ENCODE measurements at places on chromosomes 7 and 10.

GRCh38 chr7:43921423-43921822 is 4.8 kb upstream of the UBE2D4 start:
- H3K36me3 ChIP-seq = no peaks in the 10 kb centered on the region
- H3K27me3 ChIP-seq = no peaks in the 10 kb centered on the region
- H3K4me3 ChIP-seq = no peak overlapping the region
- DNase-seq = no peak
- peaks cover 7% of the 10 kb centered on the region for H3K4me1 ChIP-seq

DNA sequence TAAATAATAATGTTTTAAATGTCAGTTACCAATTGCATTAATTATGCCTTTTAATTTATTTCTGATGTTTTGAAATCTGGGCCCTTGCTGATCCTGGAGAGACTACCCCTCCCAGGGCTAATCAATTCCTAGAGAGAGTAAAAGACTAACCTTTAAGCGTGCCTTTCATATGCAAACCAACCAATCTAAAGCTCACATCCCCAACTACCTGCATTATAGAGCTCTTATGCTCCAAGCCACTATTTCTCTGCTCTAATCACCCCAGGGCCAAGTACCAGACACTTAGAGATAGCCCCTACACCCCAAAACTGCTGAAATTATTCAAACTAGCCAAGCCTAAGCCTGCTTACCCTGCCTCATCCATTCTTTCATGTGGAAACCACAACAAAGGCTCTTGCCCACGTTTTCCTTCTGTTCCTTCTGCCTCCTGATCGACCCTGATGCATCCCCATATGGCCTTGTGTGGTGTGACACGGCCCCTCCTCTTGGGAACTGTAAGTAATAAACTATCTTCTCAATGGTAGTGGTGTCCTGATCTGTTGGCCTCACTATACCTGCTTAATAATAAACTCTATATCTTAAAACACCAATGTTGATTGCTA is 97.7 kb downstream of the HIBADH start:
- peaks cover 27% of the 10 kb centered on the region for H3K36me3 ChIP-seq
- no peaks in the 10 kb centered on the region for H3K27me3 ChIP-seq
- peaks cover 13% of the 10 kb centered on the region for H3K4me1 ChIP-seq
- H3K4me3 ChIP-seq = no peak overlapping the region
- H3K27ac ChIP-seq = no peak overlapping the region
- no peak for DNase-seq

GRCh38 chr7:26991796-26992195 is 104.0 kb downstream of the HOXA1 start:
- DNase-seq = no peak
- H3K27ac ChIP-seq = no peak overlapping the region
- no peaks in the 10 kb centered on the region for H3K36me3 ChIP-seq
- no peak overlapping the region for H3K4me3 ChIP-seq
- no peaks in the 10 kb centered on the region for H3K27me3 ChIP-seq

- no peaks in the 10 kb centered on the region for H3K4me1 ChIP-seq
- H3K27ac ChIP-seq = no peak overlapping the region
- no peak overlapping the region for H3K4me3 ChIP-seq
- peaks cover 10% of the 10 kb centered on the region for H3K27me3 ChIP-seq
- no peaks in the 10 kb centered on the region for H3K36me3 ChIP-seq
Measured at GRCh38 chr7:132769280-132769679, 193.0 kb upstream of the PLXNA4 start.

DNA sequence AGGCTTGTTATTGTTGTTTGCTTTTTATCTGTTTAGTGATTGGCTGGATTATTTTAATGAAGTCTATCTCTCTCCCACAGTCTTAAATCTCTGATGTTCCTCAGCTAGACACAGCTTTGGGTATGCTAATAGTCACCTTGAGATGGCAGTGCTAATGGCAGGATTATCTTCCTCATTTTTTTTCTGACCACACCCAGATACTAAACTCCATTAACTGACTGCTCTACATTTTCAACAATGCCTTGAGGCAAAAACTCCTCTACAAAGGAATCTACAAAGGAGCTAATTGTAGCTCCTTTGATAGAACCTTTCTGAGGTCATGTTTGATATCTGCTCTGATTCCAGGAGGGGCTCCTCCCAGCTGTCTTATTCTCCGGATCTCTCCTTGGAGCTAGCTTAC is 122.6 kb downstream of the HBP1 start:
- no peak for DNase-seq
- H3K36me3 ChIP-seq = peaks cover 35% of the 10 kb centered on the region
- no peaks in the 10 kb centered on the region for H3K27me3 ChIP-seq
- H3K27ac ChIP-seq = no peak overlapping the region

DNA sequence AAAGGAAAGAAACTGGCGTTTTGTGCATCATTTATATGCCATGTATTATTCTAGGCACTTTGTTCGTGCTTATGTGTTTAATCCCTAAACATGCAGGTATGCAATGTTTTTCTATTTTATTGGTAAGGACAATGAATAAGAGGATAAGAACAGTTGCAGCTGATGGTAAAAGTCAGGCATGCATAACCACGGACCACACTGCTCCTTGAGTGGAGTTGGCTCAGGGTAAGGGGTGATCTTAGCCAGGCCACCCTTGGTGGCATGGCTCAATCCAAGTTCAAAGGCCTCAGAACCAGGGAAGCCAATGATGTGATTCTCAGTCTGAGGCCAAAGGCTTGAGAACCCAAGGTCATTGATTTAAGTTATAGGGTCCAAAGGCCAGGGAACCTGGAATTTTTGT is 1068.1 kb downstream of the NRG3 start:
- no peak for DNase-seq
- H3K4me1 ChIP-seq = peaks cover 25% of the 10 kb centered on the region

DNA sequence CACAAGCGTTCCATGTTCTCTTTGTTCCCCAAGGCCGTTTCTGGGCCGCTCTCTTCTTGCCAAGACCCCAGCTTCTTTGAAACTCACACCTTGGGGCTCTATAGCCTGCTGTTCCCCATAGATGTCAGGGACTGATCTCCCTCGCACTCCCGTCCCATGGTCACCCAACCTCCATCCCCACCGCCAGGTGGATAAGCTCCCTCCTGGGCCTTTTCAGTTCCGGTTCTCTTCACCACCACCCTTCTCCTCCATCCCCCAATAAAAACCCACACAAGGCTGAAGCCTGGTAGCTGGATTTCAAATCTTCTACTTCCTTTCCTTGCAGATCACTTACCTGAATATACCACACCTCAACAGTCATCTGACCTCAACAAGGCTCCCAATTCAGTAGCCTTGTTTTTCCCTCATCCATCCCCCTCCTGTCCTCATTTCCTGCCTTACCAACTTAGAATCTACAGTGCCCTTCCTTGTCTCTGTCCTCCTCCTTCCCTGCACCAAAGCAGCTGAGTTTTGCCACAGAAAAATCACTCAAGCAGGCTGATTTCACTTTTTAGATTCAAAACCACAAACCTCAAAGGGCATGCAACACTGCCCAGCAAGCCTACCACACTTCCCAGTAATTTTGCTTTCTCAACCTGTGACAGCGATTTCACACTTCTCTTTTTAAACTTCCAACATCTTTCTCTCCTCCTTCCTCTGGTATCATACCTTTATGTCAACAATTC is 7.7 kb downstream of the SLC37A3 start:
- H3K4me1 ChIP-seq = peaks cover 2% of the 10 kb centered on the region
- no peak for DNase-seq
- no peak overlapping the region for H3K4me3 ChIP-seq
- no peak overlapping the region for H3K27ac ChIP-seq

GRCh38 chr7:158539711-158540146 is 47.9 kb downstream of the PTPRN2 start:
- no peaks in the 10 kb centered on the region for H3K36me3 ChIP-seq
- no peak for DNase-seq
- no peaks in the 10 kb centered on the region for H3K27me3 ChIP-seq
- no peak overlapping the region for H3K4me3 ChIP-seq

GRCh38 chr10:13690281-13690825 is 103.6 kb downstream of the PRPF18 start:
- no peak for DNase-seq
- peaks cover 33% of the 10 kb centered on the region for H3K4me1 ChIP-seq
- no peaks in the 10 kb centered on the region for H3K27me3 ChIP-seq
- H3K36me3 ChIP-seq = peaks cover 69% of the 10 kb centered on the region
- no peak overlapping the region for H3K4me3 ChIP-seq

DNA sequence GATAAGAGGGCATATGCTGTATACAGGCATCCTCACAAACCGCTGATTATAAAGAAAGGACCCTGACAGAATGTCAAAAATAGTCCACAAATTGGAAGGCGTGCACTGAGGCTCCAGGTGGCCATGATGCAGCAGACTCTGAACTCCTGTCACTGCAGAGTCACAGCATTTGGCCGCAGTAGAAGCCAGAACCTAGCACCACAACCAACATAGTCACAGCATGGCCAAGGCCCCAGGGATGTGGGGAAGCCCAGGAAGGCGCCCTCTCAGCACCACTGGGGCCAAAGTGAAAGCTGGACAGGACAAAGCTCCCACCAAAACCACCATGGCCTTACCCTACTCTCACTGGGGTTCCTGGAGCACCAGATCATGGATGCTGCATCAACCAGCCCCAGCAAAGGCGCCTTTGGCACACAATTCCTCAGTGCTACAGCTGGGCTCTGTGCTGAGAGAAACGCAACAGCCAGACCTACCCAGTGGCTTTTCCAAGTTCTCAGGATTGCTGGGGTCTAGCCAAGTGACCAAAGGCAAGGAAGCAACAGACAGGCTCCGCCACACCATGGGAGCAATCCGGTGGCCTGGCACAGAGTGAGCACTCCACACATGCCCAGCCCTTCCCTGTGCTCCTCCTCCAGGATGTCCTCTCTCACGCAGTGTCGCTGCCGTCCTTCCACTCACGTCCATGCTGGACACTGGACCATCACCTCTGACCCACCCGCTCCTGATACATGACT is 60.2 kb downstream of the STK17A start:
- DNase-seq = no peak
- H3K36me3 ChIP-seq = peaks cover 19% of the 10 kb centered on the region
- no peaks in the 10 kb centered on the region for H3K27me3 ChIP-seq
- peaks cover 54% of the 10 kb centered on the region for H3K4me1 ChIP-seq
- H3K27ac ChIP-seq = no peak overlapping the region

DNA sequence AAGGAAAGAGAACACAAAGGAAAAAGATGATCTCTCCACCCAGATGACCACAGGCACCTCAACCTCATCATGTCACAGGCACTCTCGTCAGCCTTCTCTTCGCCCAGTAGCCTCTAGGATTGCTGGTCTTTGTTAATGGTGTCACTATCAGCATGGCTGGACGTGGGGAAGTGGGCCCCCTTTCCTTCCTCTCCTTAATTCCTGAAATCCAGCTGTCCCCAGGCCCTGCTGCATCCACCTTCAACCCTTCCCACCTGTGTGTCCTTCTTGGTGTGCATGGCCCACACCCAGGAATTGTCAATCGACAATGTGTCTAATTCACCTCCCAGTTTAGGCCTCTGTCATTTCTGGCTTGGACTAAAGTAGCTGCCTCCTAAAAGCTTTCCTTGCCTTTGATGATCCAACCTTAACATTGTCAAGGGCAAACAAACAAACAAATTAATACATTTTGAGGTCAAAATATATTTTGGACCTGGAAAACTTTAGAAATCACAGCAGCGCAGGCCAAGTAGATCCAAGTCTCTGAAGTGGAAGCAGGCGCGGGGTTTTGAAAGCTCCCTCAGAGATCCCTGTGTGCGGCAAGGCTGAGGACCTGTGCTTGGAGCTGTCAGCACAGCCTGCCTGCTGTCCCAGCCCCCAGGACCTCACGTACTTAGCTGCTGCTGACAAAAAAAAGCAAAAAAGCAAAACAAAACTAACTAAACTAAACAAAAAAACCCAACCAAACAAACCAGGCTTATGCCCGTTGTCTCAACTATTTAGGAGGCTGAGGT is 193.3 kb upstream of the LYZL2 start:
- no peaks in the 10 kb centered on the region for H3K36me3 ChIP-seq
- H3K27me3 ChIP-seq = no peaks in the 10 kb centered on the region
- no peak for DNase-seq
- H3K27ac ChIP-seq = no peak overlapping the region
- H3K4me3 ChIP-seq = no peak overlapping the region

DNA sequence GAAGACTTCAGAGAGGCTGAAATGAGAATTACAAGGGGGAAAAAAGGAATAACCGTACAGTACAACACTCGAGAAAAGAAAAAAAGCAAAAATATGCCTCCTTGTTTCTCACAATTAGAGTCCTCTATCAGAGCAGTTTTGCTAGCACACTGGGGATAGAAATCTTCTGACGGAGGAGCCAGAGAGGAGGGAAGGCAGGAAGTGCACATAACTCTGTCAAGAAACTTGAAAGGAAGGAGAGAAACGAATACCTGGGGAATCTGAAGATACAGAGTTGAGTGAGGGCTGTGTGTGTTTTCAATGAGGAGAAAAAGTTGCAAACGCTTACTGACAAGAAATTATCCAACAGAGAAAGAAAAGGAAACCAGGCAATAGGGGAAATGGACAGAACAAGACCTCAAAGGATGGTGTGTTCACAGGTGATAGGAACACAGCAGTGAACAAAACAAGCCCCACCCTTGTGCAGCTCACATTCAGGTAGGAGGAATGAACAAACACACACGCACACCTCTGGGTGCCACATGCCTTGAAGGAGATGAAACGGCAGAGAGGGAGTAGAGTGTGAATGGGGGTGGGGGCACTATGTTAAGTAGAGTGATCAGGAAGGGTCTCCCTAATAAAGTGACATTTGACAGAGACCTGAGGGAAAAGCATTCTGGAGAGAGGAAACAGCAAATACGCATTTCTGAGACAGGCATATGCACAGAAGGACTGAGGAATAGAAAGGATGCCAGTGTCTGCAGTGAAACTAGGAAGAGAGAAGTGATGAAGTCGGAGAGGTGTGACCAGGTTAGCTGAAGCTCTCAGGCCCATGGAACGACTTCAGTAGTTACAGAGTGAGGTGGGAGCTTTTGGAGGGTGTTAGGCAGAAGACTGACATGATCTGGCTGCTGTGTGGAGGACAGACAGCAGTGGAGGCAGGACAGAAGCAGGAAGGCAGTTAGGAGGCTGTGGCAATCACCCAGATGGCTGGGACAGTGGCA is 46.7 kb upstream of the SPOCK2 start:
- no peaks in the 10 kb centered on the region for H3K27me3 ChIP-seq
- no peak overlapping the region for H3K27ac ChIP-seq
- H3K36me3 ChIP-seq = peaks cover 30% of the 10 kb centered on the region
- no peak overlapping the region for H3K4me3 ChIP-seq
- DNase-seq = no peak

GRCh38 chr7:133401225-133401624 is 148.3 kb downstream of the EXOC4 start:
- H3K4me3 ChIP-seq = no peak overlapping the region
- peak overlapping the region; percentile 17 for H3K27ac ChIP-seq
- no peak for DNase-seq
- peaks cover 14% of the 10 kb centered on the region for H3K4me1 ChIP-seq
- peaks cover 3% of the 10 kb centered on the region for H3K36me3 ChIP-seq

- DNase-seq = no peak
- peaks cover 2% of the 10 kb centered on the region for H3K36me3 ChIP-seq
- peaks cover 9% of the 10 kb centered on the region for H3K4me1 ChIP-seq
- no peaks in the 10 kb centered on the region for H3K27me3 ChIP-seq
Measured at GRCh38 chr7:112726076-112726475, 64.1 kb downstream of the TMEM168 start.

- no peaks in the 10 kb centered on the region for H3K27me3 ChIP-seq
- no peaks in the 10 kb centered on the region for H3K4me1 ChIP-seq
- no peak overlapping the region for H3K4me3 ChIP-seq
- no peak for DNase-seq
- H3K27ac ChIP-seq = no peak overlapping the region
- H3K36me3 ChIP-seq = no peaks in the 10 kb centered on the region
Measured at GRCh38 chr7:77524731-77525130, 12.4 kb upstream of the PTPN12 start.
